Neuronal stem cell (in vitro differentiated cells): ENCODE measurements at places on chromosomes 3 and 15.

DNA sequence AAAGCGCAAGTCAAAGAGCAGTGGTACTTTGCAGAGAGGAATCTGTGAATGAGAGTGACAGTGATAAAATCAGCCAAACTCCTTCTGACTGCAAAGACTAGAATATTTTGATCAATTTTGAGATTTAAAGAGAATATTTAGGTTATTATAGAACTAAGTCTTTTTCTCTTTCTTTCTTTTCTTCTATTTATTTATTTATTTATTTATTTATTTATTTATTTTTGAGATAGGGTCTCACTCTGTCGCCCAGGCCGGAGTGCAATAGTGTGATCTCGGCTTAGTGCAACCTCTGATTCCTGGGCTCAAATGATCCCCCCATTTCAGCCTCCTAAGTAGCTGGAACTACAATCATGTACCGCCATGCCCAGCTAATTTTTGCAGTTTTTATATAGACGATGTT, 603.7 kb upstream of the NAALADL2 start:
- H3K27me3 ChIP-seq = no peaks in the 10 kb centered on the region
- no peaks in the 10 kb centered on the region for H3K4me1 ChIP-seq
- H3K4me3 ChIP-seq = no peak overlapping the region
- no peak overlapping the region for H3K27ac ChIP-seq
- DNase-seq = no peak
- no peaks in the 10 kb centered on the region for H3K36me3 ChIP-seq

DNA sequence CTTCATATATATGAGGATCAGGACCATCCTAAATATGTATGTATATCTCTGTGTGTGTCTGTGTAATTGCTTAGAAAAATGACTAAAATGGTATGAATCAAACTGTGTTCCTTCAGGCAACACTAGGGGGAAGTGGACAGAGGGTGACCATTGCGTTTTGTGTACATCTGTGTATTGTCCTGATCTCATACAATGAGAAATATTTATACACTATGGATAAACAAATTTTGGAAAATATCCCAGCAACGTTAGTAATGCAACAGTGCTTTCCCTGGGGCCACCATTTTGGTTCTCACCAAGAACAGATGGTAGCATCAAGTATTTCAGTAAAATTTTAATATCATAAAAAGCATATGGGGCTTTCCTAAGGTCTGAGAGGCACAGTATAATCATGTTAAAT, 130.1 kb downstream of the PTPRG start:
- peaks cover 17% of the 10 kb centered on the region for H3K4me1 ChIP-seq
- no peak for DNase-seq
- H3K4me3 ChIP-seq = no peak overlapping the region

DNA sequence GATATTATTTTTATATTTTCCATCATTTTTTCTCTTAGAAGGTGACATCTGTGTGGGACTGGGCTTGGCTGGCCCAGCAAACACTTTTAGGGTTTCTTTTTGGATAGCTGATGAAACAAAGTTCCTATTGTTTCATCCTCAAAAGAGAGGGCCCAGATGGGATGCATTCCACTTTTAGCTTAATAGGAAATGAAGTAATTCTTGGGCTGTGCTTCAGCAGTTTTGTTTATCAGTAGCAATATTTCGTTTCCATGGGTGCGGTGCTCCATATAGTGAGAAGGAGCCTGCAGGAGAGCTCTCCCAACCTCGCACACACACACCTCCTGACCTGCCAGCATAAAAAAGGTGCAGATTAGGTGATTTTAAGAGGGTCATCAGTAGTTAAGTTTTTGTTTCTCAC, 147.5 kb downstream of the AKAP13 start:
- no peaks in the 10 kb centered on the region for H3K27me3 ChIP-seq
- H3K4me3 ChIP-seq = no peak overlapping the region

- H3K27ac ChIP-seq = peak overlapping the region; percentile 8
- no peak overlapping the region for H3K4me3 ChIP-seq
- peaks cover 37% of the 10 kb centered on the region for H3K4me1 ChIP-seq
These were observed 73.4 kb downstream of the NUP210 start for GRCh38 chr3:13346481-13347389.

DNA sequence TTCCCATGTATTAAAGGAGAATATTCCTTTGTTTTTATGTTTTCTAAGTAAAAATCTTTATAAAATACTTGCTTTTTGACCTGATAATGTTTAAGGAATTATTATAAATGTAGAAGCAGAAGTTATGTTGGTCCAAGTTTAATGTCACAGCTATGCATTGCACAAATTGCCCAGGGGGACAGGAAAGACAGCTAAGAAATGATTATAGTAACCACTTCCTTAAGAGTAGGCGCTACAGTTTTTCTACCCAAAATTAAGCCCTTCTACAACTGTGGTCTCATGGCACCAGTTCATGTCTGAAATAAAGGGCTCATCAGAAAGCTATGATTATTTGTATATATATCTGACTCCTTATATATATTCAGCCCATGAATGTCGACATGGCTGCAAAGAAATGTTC, 176.4 kb downstream of the GBE1 start:
- no peak for DNase-seq
- no peaks in the 10 kb centered on the region for H3K36me3 ChIP-seq
- H3K27me3 ChIP-seq = no peaks in the 10 kb centered on the region
- no peak overlapping the region for H3K4me3 ChIP-seq

- DNase-seq = no peak
- H3K27ac ChIP-seq = no peak overlapping the region
- H3K36me3 ChIP-seq = peaks cover under 1% of the 10 kb centered on the region
- peaks cover 15% of the 10 kb centered on the region for H3K4me1 ChIP-seq
- H3K27me3 ChIP-seq = peaks cover 2% of the 10 kb centered on the region
These were observed 578 bp upstream of the PODXL2 start for GRCh38 chr3:127628426-127628787.

GRCh38 chr15:80567721-80568157, 127.4 kb upstream of the ABHD17C start:
- peaks cover 97% of the 10 kb centered on the region for H3K36me3 ChIP-seq
- H3K4me1 ChIP-seq = no peaks in the 10 kb centered on the region

- no peak for DNase-seq
- no peaks in the 10 kb centered on the region for H3K27me3 ChIP-seq
- H3K36me3 ChIP-seq = no peaks in the 10 kb centered on the region
- H3K4me3 ChIP-seq = no peak overlapping the region
- H3K27ac ChIP-seq = no peak overlapping the region
- no peaks in the 10 kb centered on the region for H3K4me1 ChIP-seq
These were observed 83.8 kb downstream of the ASB7 start for GRCh38 chr15:100686021-100686724.

GRCh38 chr3:66836363-66837152, 161.5 kb upstream of the KBTBD8 start:
- no peaks in the 10 kb centered on the region for H3K4me1 ChIP-seq
- H3K4me3 ChIP-seq = no peak overlapping the region
- no peak for DNase-seq
- H3K27me3 ChIP-seq = no peaks in the 10 kb centered on the region
- no peak overlapping the region for H3K27ac ChIP-seq
- H3K36me3 ChIP-seq = no peaks in the 10 kb centered on the region

DNA sequence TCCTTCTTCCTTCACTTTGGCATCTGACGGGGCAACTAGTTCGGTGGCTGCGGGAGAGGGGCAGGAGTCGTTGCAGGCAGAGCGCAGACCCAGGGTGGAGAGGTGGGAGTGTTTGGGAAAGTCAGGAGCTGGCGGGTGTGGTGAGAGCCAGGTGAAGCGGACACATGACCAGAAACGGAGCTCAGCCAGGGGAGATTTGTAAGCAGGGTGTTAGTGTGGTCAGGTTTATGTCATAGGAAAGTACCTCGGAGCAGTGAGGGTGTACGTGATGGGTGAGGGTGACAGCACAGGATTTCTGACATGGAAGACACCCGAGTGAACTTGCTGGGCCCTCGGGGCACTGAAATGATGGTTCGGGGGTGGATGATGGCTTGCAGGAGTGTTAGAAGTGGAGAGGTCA, 247.4 kb upstream of the TPM1 start:
- no peaks in the 10 kb centered on the region for H3K4me1 ChIP-seq
- H3K4me3 ChIP-seq = no peak overlapping the region
- no peak overlapping the region for H3K27ac ChIP-seq
- no peaks in the 10 kb centered on the region for H3K36me3 ChIP-seq

- no peak for DNase-seq
- H3K27me3 ChIP-seq = no peaks in the 10 kb centered on the region
- no peaks in the 10 kb centered on the region for H3K4me1 ChIP-seq
- no peak overlapping the region for H3K4me3 ChIP-seq
These were observed 23.3 kb downstream of the IREB2 start for GRCh38 chr15:78461171-78461888.

GRCh38 chr3:64321747-64322146, 96.5 kb upstream of the PRICKLE2 start:
- H3K27ac ChIP-seq = no peak overlapping the region
- no peaks in the 10 kb centered on the region for H3K27me3 ChIP-seq
- H3K36me3 ChIP-seq = no peaks in the 10 kb centered on the region
- H3K4me1 ChIP-seq = peaks cover 4% of the 10 kb centered on the region
- no peak overlapping the region for H3K4me3 ChIP-seq
- no peak for DNase-seq

DNA sequence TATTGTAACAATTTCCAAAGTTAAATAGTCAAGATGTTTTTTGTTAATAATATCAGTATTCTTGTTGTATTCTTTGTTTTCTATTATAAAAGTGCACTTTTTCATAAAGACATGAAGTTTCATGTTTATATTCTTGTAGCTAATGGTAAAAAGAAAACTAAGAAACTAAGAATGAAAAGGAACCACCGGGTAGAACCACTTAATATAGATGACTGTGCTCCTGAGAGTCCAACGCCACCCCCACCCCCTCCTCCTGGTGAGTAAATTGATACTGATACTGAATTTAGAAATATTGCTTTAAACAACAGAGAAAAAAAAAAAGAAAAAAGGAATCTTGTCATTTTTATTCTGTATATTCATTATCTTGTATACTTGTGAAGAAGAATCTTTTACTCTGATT, 13.4 kb downstream of the DHFR2 start:
- no peaks in the 10 kb centered on the region for H3K36me3 ChIP-seq
- H3K27me3 ChIP-seq = no peaks in the 10 kb centered on the region
- no peak overlapping the region for H3K4me3 ChIP-seq
- no peaks in the 10 kb centered on the region for H3K4me1 ChIP-seq
- H3K27ac ChIP-seq = no peak overlapping the region

- no peaks in the 10 kb centered on the region for H3K36me3 ChIP-seq
- H3K4me1 ChIP-seq = no peaks in the 10 kb centered on the region
- H3K4me3 ChIP-seq = no peak overlapping the region
- no peaks in the 10 kb centered on the region for H3K27me3 ChIP-seq
- DNase-seq = no peak
These were observed 20.5 kb downstream of the CCR9 start for GRCh38 chr3:45906681-45907407.

GRCh38 chr15:70299931-70300869, 202.5 kb upstream of the TLE3 start:
- no peaks in the 10 kb centered on the region for H3K36me3 ChIP-seq
- H3K4me3 ChIP-seq = no peak overlapping the region
- DNase-seq = no peak
- H3K4me1 ChIP-seq = no peaks in the 10 kb centered on the region

DNA sequence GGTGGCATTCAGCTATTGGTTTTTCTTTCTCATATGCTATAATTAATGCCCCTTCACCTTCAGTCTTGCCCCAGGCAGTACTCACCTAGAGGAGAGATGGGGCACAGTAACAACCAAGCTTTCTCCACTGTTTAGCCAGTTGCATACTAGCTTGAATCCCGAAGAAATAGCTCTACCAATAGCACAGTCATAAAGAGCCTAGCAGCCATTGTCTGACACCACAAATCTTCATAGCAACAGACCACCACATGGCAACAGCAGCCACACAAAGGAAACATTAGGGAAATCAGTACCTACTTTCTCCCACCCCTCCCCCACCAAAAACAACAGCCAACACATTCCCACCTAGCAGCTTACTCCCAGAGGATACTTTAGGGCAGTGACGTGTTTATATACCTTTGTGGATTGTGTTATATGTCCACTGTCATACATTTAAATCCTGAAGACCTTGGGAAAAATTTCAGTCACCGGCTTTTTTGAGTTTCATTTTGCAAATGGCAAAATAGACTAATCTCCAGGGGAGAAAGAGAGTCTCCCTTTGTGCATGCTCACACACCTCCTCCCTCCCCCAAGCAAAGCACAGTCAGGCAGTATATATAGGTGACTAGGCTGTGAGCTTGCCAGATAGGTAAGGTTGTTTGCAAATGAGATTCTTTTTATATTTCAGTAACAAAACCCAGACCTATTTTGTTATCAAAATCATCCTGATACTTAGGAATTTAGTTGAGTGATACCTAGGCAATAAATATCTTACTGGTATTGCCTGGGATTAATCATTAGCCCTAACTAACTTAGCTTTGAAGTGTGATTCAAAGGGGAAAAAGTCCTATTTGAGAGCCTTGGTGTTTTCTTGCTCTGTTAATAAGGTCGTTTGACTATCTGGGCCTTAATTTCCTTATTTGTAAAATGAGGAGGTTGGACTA, 140.6 kb downstream of the RBPMS2 start:
- no peaks in the 10 kb centered on the region for H3K36me3 ChIP-seq
- peak overlapping the region; percentile 83 for H3K27ac ChIP-seq
- peaks cover 15% of the 10 kb centered on the region for H3K4me1 ChIP-seq
- peak; percentile 71 for DNase-seq
- H3K27me3 ChIP-seq = no peaks in the 10 kb centered on the region
- no peak overlapping the region for H3K4me3 ChIP-seq

DNA sequence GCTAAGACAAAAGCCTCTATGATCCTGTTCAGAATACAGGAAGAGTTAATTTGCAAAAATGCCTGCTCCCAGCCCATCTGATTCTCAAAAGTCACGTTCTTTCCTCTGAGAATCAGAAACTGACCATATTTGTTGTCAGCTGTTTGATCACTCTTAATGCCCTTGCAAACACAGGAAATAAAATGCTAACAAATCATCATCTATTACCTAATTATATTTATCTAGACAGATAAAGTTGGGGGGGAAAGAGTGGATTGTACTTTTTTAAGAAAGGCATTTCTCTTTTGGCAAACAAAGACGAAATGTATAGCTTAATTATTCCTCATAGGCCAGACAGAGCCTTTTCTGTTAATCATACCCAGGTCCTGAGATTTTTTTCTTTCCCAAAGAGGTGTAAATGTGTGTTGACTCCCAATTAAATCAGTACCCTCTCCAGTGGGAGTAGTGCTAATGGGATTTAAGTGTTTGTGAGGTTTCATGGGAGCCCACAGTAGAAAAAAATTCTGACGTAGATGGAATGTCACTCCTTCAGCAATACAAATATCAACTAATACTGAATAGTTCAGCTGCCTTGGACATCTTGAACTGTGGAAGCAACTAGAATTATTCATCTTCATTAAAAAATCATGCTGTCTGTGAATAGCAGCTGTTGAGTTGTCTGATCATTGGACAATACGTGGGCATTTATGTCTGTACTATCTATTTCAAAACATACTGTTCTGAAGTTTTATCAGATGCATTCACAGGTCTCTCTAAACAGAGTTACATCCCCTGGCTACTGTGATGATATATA, 22.5 kb upstream of the BNIP2 start:
- H3K36me3 ChIP-seq = no peaks in the 10 kb centered on the region
- H3K27me3 ChIP-seq = no peaks in the 10 kb centered on the region
- DNase-seq = no peak
- no peak overlapping the region for H3K27ac ChIP-seq

GRCh38 chr3:173957646-173958045, 560.1 kb downstream of the NLGN1 start:
- no peak overlapping the region for H3K27ac ChIP-seq
- no peak overlapping the region for H3K4me3 ChIP-seq
- no peaks in the 10 kb centered on the region for H3K36me3 ChIP-seq
